Naive thymus-derived CD8-positive, alpha-beta T cell (primary cell): ENCODE measurements at places on chromosomes 1 and 21. TPM values are rescaled to one million over a fixed set of nuclear protein-coding genes. Genes with fewer than 3 reads are reported as not detected.

Gene FCRL5
- 1.7 TPM for total RNA-seq

- H3K36me3 ChIP-seq = no peaks in the 10 kb centered on the region
- peaks cover 42% of the 10 kb centered on the region for H3K27me3 ChIP-seq
- no peak for DNase-seq
- peaks cover 15% of the 10 kb centered on the region for H3K4me1 ChIP-seq
Observed at GRCh38 chr1:21623410-21623961, 45.7 kb downstream of the RAP1GAP start.

DNA sequence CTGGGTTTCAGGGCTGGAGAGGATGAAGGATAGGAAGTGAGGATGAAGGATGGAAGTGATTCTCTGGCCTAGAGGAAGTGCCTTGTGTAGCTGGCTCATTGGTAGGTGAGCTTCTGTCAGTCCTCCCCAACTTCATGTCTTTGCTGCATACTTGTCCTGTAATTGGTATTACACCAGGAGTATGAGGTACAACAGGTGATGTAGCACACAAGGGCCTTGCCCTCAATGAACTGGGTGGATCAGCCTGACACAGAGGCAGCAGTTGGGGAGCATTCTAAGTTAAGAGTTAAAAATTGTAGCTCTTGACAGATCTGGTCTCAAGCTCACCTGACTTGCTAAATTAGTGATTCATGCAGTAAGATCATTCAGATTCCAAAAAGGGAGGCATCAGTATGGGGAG, 37.9 kb upstream of the CACNA1E start:
- peaks cover 4% of the 10 kb centered on the region for H3K27me3 ChIP-seq
- no peak for DNase-seq
- no peak overlapping the region for H3K27ac ChIP-seq
- H3K4me3 ChIP-seq = no peak overlapping the region
- H3K36me3 ChIP-seq = peaks cover 5% of the 10 kb centered on the region
- H3K4me1 ChIP-seq = no peaks in the 10 kb centered on the region

Gene NGF
- not detected for total RNA-seq

DNA sequence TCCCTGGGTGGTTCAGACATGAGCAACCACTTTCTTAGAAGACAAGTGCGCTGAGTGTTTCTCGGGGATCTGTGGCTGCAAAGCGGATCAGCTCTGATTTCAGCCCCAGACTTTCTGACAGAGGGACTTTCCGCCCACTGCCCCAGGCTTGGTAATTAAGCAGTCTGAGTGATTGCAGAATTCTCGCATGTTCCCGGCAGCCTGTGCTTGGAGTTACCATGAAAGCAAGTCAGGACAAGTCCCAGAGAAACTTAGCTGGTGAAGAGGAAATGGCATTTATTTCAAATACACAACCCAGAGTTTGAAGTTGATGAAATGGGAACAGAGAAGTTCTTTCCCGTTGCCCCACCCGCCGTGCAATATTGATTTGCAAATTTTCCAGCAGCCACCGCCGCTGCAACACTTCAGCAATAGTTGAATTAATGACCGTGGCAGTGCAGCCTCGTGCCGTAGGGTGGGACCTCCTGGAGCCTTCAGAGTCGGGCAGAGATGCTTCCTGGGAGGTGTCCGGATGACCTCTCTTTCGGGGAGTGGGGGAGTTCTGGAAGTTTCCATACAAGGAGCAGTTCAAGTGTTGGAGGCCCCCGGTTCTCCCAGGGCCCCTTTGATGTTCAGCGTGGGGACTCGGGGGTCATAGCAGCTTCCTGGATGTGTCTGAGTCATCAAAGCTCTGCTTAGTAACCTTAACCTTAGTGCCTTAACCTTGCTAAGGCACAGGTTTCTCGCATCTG, 134.7 kb downstream of the KAZN start:
- no peak for DNase-seq
- no peak overlapping the region for H3K27ac ChIP-seq
- H3K27me3 ChIP-seq = peaks cover 8% of the 10 kb centered on the region
- no peaks in the 10 kb centered on the region for H3K4me1 ChIP-seq
- H3K36me3 ChIP-seq = no peaks in the 10 kb centered on the region
- no peak overlapping the region for H3K4me3 ChIP-seq

- no peaks in the 10 kb centered on the region for H3K27me3 ChIP-seq
- H3K27ac ChIP-seq = peak overlapping the region; percentile 88
- no peak for DNase-seq
- peaks cover 13% of the 10 kb centered on the region for H3K4me1 ChIP-seq
Observed at GRCh38 chr1:32060914-32061313, 11.8 kb upstream of the TMEM39B start.

DNA sequence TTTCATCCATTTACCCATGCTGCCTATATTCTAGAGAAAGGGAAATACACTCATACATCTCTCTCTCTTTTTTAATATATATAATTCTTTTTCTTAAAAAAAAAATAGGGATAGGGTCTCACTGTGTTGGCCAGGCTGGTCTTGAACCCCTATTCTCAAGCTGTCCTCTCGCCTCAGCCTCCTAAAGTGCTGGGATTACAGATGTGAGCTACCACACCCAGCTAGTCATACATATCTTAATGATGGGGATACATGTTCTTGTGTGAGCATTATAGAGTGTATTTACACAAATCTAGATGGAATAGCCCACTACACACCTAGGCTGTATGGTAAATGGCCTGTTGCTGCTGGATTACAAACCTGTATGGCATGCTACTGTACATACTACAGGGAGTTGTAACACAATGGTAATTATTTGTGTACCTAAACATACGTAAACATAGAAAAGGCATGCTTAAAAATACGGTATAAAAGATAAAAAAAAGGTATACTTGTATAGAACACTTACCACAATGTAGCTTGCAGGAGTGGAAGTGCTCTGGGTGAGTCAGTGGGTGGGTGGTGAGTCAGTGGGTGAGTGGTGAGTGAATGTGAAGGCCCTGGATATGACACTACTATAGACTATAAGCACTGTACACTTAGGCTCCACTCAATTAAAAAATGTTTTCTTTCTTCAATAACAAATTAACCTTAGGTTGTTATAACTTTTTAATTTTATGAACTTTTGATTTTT, 72.9 kb downstream of the IVNS1ABP start:
- H3K4me1 ChIP-seq = peaks cover 5% of the 10 kb centered on the region
- no peak for DNase-seq
- no peaks in the 10 kb centered on the region for H3K27me3 ChIP-seq
- no peak overlapping the region for H3K4me3 ChIP-seq
